ENCODE measurements at places on chromosomes 13 and 19.
A peak's percentile ranks its signal among the peaks of the same experiment; 100 is the strongest.

DNA sequence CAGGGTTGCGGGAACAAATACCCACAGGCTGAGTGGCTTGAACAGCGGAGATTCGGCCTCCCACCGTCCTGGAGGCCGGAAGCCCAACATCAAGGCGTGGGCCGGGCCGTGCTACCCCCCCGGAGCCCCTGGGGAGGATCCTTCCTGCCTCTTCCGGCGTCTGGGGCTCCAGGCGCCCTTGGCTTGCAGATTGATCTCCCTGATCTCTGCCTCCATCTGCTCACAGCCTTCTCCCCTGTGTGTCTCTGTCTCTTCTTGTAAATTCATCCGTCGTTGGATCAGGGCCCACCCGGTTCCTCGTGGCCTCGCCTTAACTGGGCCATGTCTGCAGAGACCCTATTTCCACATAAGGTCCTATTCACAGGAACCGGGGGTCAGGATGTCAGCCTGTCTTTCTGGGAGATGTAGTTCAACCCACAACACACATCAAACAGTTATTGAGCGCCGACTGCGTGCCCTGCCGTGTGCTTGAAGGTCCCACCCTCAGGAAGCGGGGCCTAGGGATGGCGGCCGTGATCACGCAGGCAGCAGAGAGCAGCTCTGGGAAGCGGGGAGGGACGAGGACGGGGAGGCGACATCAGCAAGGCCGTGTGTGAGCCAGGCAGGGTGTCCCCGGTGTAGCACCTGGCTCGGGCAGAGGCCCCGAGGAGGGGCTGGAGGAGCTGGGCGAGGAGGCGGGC is 21.3 kb downstream of the HCN2 start:
- DNase-seq, result peak; percentile 85

GRCh38 chr13:77001963-77002587 is 10.2 kb downstream of the CLN5 start:
- no peak for DNase-seq

DNA sequence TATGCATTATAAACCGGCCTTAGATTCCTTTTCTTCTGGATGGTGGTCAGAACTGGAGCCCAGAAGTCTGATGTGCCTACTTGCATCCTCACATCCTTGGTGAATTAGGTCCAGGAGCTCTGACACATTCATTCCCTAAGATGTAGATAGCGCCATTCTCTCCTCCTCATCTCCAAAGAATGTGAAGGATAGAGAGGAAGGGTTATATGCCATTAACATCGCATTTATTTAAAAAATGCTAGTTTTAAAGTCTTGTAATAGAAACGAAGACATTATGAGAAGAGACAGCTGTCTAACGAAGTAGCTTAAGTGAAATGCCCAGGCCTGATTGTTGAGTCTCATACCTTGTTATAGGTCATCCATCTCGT is 9.7 kb downstream of the MBNL2 start:
- no peak for DNase-seq

DNA sequence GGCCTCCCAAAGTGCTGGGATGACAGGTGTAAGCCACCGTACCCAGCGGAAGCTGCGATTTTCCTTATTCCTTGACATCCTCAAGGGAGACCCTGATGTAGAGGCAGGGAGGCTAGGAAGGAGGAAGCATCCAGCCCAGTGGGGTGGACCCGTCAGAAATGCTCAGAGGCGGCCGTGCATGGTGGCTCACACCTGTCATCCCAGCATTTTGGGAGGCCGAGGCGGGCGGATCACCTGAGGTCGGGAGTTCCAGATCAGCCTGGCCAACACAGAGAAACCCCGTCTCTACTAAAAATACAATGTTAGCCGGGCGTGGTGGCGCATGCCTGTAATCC is 11.6 kb downstream of the GZMM start:
- DNase-seq, result no peak

GRCh38 chr13:86579662-86580061 is 780.4 kb upstream of the SLITRK6 start:
- peak; percentile 17 for DNase-seq

DNA sequence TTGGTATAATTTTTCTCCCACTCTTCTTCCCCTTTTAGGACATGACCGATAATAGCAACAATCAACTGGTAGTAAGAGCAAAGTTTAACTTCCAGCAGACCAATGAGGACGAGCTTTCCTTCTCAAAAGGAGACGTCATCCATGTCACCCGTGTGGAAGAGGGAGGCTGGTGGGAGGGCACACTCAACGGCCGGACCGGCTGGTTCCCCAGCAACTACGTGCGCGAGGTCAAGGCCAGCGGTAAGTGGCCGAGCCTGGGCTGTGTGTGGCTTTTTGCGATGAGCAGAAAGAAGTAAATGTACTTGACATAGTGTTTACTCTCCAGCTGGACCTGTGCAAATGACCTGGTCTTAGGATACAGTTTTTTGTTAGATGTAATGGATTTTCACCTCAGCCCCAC is 102.5 kb downstream of the ARHGEF7 start:
- DNase-seq, result no peak

GRCh38 chr13:27339299-27339698 is 68.7 kb downstream of the RASL11A start:
- DNase-seq, result peak; percentile 14

DNA sequence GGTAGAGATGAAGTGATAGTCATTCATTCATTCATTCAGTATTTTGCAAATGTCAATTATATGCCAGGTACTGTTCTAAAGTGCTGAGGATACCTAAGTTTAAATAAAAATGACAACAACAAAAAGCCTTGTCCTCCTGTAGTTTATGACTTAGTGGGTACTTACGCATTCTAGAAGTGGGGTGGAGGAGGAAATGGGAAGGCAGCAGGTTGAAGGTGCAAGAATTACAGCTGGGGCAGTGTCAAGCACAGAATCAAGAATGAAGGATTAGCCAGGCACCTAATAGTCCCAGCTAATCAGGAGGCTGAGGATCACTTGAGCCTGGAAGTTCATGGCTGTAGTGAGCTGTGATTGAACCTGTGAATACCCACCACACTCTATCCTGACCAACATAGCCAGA is 90.7 kb upstream of the STARD13 start:
- DNase-seq, result no peak

DNA sequence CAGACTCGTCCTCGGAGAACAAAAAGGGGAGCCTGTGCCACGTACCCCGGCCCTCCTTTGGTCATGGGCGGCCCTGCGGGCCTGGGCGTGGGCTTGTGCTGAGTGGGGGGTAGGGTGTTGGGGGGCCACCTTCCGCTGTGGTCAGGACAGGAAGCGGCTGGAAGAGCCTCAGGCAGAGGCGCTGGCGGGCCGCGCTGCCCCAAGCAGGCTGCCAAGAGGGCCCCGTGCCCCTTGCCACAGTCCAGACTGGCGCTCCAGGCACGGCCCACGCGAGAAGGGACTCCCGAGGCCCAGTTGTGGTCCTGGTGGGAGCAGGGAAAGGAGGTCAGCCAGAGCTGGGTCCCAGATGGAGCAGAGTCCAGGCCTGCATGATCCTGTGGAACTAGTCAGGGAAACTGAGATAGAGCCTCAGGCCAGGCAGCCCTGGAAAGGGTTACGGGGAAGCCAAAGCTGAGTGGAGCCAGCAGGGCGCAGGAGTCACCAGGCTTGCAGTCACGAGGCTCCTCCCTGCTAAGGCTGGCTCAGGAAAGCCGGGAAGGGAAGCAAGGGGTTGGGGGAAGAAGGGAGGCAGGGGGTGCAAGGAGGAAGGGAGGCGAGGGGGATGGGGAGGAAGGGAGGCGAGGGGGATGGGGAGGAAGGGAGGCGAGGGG is 135.0 kb downstream of the CRYL1 start:
- no peak for DNase-seq

DNA sequence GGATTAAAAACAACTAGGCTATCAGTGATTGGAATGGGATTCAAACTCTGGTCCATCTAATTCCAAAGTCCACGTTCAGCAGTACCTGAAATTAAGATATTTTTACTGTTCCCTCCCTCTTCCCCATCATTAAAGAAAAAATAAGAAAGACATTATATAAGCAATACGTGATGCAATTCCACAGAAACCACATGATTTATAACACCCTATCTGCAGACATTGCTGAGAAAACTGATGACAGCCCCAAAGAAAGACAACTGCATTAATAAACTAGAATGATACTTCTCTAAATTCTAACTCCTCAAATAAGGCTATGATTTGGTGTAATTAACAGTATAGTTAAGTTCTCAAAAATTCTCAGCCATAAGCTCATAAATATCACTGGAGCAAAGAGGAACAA is 19.1 kb downstream of the LNX2 start:
- DNase-seq, result no peak

DNA sequence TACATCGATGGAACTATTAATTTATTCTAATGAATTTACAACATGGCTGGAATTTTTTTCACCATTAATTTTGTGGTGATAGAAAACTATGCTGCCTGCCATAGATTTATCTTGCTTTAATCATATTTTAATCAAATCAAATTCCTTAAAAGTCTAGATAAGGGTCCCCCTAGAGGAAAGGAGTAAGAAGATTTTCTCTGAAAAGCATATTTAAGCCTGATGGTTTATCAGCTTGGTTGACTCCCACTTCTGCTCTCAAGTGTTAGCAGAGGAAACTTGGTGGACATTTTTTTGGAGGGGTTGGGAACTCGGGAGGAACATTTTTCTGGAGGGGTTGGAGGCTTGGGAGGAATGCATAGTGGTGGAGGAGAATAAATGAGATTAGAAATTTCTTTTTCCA is 253.3 kb downstream of the KCNRG start:
- DNase-seq, result peak; percentile 31

- peak; percentile 97 for DNase-seq
These were observed 25.4 kb downstream of the RAB20 start for GRCh38 chr13:110536006-110536693.

DNA sequence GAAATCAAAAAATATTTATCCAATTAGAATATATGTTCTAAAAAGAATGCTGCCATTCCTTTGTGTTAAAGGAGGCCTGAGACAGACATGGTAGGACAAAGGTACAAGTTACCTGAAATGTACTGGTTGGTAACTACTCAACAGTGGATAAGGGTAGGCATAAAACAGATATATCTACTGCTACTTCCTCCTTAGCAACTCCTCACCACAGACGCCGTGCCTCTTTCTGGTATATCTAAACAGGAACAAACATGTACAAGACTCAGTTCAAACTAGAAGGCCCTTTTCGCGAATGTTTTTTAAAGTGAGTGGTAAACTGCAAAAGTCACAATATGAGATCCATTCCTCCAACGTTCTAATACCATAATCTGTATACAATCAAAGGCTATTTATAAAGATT is 86.9 kb downstream of the TBC1D4 start:
- DNase-seq, result peak; percentile 91

- DNase-seq, result no peak
These were observed 58.3 kb upstream of the MEDAG start for GRCh38 chr13:30847650-30848307.

- no peak for DNase-seq
These were observed 19.0 kb downstream of the ZNF790 start for GRCh38 chr19:36819130-36819630.

GRCh38 chr13:71461892-71462291 is 405.1 kb downstream of the DACH1 start:
- DNase-seq, result no peak

DNA sequence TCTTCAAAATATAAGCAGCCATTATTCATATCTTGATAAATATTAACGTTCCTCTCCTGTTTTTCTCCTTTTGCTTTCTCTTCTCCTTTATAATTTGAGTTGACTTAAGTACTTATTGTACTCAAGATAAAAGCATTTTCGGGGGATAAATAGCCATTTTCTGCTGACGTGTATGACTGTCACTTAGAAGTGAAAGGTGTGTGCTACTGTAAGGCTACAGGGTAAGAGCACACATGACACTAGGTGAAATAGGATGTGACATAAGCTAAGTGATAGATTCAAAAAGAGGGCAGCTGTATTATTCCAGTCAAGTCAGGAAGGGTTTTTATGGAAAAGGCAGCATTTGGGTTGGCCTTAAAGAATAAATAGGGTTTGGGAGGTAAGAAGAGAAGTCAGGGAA is 128.5 kb downstream of the GPC6 start:
- no peak for DNase-seq

DNA sequence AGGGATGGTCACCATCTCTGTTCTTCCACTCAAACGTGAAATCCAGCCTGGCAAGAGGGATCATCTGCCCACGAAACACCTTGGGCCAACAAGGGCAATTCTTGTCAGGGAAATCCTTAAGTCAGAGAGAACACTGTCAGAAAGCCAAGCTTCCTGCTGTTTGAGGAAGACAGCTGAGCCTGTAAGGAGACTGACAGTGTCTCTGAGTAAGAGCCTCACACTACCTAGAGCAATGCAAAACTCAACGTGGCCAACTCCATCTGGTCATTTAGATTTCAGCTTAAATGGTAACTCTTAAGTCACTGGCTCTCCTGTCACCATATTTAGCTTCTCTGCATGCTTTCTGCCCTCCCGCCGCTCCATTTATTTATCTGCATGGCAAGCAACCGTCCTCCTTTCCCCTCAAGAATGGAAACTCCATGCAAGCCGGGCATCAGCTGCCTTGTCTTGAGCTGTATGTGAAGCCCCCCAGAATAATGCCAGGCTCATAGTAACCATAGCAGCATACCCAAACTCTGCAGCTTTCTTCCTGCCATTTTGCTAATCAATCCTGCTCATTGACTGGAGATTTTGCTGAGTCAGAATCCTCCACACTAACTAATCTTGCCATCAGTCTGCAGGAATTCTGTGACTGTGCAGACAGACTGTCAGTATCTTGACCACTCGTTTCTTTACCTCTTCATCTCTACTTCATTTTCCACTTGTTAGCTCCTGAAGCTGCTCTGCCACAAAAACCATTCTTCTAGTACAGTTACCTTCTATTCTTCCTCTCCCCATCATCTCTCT is 159.8 kb downstream of the IRS2 start:
- DNase-seq, result peak; percentile 10

DNA sequence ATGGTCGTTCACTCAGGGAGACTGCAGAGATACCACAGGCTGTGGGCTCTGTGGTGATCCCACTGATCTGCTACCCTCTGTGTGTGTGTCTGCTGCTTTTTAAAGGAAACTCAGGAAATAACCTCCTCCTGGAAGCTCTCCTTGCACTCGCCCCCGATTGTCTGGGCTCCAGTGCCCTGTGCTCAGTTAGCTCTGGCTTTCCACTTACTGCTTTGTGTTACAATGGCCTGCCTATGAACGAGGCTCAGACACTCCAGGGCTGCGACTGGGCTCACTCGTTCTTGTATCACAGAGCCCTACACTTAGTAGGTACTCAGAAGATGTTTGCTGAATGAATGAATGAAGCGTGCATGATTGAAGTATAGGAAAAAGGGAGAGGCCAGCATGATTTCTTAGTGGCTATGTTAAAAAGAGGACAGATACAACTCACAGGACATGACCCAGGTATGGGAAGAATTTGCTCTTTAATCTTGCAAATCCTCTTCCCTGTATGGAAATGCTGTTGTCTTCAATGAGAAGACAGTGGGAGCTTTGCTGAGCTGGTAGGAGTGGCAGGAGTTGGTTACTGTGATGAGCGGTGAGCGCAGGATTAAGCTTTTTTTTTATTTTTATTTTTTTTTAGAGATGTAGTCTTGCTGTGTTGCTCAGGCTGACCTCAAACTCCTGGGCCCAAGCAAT is 26.4 kb downstream of the B3GLCT start:
- no peak for DNase-seq
